ENCODE measurements at places on chromosomes 12 and 14.

DNA sequence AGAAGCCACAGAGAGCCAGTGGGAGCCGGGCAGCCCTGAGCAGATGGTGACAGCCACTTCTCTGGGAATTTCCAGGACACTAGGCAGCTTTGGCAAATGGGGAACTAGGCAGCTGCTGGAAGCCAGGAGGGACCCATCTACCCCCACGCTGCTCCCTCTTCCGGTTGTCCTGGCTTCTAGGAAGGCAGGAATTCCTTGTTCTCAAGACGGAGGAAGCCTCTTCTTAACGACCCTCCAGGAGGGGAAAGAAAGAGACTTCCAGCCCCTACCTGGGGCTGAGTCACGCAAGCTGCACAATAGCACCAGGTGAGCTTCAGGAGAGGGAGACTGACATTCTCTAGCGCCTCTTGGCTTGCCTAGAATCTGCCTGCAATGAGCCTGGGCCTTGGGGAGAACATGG is 141.5 kb downstream of the ANO2 start:
- DNase-seq: no peak

- DNase-seq: no peak
Observed at GRCh38 chr12:57455374-57456144, 452 bp downstream of the INHBE start.

DNA sequence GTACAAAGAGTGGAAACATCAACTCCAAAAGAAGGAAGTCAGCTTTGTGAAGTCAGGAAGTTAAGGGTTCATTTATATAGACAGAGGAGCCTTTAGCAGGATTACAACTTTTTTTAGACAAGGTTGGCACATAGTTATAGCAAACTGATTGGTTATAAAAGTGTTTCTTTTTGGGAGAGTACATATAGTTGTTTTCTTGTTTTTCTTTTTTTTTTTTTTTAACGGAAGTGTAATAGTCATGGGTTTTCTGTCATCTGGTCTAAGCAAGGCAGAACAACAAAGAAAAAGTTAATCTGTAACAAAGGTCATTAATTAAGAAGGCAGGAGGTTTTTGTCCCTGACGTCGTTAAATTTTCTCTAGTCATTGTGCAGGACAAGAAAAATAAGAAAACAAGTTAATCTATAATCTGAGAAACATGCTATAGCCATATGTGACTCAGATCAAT is 13.0 kb upstream of the MFAP5 start:
- DNase-seq: no peak

DNA sequence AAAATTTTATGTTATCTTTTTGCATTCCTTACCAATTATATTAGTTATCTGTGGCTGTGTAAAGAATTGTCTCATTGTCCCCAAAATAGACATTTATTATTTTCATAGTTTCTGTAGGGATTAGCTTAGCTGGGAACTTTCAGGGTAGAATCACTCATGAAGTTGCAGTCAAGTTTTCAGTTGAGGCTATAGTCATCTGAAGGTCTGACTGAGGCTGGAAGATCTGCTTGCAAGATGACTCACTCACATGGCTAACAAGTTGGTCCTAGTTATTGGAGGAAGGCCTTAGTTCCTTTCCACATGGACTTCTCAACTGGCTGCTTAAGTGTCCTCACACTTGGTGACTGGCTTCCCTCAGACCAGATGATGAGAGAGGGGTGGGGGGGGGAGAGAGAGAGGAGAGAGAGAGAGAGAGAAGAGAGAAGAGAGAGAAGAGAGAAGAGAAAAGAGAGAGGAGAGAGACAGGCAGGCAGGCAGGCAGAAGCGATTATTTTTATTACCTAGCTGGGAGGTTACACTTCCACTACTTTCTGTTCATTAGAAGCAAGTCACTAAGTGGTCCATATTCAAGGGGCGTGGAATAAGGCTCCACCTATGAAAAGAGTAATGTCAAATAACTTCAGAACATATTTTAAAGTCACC is 6.4 kb downstream of the AP5M1 start:
- no peak for DNase-seq

GRCh38 chr14:99802301-99803105 is 9.3 kb downstream of the EML1 start:
- peak; percentile 52 for DNase-seq

DNA sequence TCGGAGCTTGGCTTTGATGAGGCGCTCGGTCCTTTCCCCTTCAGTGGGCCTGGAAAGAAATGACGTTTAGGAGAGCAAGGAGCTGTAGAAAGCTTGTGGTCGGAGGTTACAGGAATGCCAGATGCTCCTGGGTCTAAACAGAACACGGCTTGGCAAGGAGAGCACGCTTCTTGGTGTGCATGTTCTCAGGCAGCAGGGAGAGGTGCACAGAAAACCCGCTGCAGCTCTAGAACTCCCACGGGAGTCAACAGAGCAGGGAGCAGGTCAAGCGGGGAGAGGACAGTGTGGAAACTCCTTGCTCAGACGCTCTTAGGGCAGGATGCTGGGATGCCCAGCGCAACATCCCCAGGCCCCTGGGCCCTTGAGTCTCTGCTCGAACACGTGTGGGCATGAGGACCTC is 51.0 kb downstream of the SSH1 start:
- no peak for DNase-seq

DNA sequence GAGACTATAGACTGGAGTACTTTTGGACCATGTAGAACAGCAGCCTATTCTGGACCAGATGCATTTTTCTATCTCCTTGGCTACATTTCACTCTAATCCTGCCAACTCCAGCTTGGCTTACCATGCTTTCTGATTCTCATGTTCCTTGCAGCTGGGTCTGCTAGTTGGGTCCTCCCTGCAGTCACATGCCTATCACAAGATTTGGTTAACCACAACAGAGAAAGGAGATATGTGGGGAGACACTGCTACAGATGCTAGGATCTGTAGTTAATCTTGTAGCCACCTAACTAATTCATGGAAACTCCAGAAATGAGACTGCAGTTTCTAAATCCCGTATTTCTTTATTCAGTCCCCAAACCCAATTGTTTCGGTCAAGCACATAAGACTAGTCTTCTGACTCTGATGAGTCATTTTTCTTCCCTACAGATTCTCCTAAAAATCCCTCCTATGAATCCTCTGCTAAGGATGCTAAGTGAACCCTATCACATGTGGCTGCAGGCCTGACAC is 410.6 kb downstream of the DAD1 start:
- no peak for DNase-seq

- no peak for DNase-seq
Observed at GRCh38 chr14:43116341-43116740, 1390.7 kb downstream of the FSCB start.

DNA sequence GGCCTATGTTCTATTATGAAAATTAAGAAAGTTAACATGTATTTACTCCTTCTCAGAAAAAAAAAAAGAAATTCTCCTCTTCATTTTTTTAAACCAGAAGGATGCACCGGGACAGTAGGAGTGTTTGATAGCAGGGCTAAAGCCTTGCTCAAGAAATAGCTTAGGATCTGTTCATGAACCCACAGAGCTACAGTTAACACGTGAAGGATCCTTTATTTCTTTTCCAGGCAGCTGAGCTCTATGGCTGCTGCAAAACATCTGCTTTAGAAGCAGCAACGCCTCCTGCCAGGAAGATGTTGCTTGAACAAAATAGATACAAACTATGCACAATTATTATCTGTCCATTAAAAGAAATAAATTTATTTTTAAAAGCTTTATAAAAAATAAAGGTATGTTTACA is 254.8 kb downstream of the PRKD1 start:
- DNase-seq: no peak

DNA sequence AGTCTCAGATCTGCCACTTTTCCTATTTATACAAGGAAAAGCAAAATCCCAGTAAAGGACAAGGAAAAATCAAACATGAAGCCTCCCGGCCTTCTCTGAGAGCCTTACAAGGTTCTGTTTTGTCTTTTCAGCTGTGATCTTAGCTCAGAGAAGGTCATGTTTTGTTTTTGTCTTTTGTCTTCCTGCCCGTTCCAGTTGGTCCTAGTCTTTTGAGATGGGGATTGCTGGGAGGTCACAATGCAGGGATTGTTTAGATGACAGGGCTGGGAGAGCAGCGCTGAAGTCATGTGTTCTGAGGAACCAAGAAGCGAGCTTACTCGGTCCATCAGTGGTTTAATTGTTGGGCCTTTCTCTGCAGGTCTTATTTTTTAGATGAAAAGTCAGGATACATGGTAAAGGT is 6.0 kb downstream of the PLEKHH1 start:
- no peak for DNase-seq

DNA sequence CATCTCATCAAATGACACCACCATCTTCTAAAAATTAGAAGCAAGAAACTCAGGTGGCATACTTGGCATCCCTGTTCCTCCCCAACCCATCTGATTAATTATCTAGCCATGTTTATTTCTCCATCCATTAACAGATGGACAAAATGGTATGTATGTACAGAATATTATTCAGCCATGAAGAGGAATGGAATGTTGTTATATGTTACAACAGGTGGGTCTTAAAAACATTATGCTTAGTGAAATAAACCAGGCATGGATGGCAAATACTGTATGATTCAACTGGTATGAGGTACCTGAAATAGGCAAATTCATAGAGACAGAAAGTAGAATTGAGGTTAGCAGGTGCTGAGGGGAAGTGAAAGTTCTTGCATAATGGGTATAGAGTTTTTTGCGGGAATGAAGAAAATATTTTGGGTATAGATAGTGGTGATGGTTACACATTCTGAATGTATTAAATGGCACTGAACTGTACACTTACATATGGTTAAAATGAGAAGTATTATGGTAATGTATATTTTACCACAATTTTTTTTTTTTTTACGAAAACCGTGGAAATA is 17.5 kb downstream of the YY1 start:
- no peak for DNase-seq

DNA sequence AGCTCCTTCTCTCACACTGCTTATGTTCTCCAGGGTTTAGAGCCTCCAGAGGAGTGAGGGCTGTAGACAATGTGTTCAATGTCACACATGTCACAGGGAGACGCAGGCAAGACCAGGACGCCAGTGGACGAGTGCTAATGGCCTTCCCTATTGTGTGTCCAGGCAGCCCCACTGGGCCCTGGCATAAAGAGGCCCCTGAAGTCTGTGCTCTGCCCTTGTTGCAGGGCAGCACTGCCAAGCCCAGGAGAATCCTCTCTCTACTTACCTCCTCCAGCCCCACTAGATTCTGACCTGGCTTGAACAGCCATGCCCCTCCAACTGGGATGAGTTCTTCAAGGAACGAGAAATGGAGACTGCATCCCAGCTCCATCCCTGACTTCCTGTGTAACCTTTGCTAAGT is 24.8 kb upstream of the TMEM106C start:
- DNase-seq: peak; percentile 49

- DNase-seq: no peak
Observed at GRCh38 chr12:92045852-92046251, 99.8 kb downstream of the BTG1 start.

GRCh38 chr14:37595809-37596621 is 586 bp downstream of the TTC6 start:
- no peak for DNase-seq

Measured in coronary artery (tissue), 2 donors.